ENCODE measurements at places on chromosomes 2 and 18.

- H3K4me1 ChIP-seq: peaks cover 33% of the 10 kb centered on the region
- DNase-seq: peak; percentile 28
- peaks cover 4% of the 10 kb centered on the region for H3K36me3 ChIP-seq
- no peaks in the 10 kb centered on the region for H3K27me3 ChIP-seq
- H3K27ac ChIP-seq: peak overlapping the region; percentile 89
- H3K4me3 ChIP-seq: peak overlapping the region; percentile 74
Measured at GRCh38 chr2:69830045-69830905, 815 bp downstream of the GMCL1 start.

DNA sequence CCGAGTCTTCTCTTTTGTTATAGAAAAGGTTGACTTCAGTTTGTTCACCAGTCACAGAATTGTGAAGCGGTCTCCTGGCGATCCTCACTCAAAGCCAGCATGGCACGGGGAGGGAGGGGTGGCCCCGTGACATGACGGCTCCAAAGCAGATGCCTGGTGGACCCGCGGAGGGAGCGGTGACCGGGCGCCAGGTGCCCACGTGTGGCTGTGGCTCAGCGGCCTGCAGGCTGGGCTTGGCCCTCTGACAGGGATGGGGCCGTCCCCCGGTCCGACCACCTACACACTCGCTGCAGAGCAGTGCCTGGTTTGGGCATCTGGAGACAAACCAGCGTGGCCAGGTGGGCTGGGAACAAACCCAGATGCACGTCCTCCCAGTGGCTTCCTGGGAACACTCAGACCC is 129.1 kb upstream of the SNTG2 start:
- no peaks in the 10 kb centered on the region for H3K27me3 ChIP-seq
- H3K27ac ChIP-seq: no peak overlapping the region
- no peak overlapping the region for H3K4me3 ChIP-seq
- no peaks in the 10 kb centered on the region for H3K4me1 ChIP-seq
- DNase-seq: no peak
- no peaks in the 10 kb centered on the region for H3K36me3 ChIP-seq

DNA sequence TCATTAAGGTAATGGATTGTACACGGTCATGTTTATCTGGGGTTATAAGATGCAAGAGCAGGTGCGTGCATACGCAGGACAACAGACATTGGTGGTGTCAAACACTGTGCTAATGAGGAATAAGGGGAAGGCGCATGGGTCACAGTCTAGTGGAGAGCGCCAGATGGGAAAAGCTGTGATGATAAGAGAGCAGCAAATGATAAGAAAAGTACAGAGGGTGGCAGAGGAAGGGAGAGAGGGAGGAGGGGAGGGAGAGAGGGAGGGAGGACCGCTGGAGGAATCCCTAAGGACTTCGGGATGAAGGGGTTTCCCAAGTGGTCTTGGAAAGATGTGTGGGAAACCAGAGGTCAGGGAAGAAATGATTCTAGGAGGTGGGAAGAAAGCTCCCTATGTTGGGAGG is 2.9 kb downstream of the TNFRSF11A start:
- DNase-seq: no peak
- H3K36me3 ChIP-seq: no peaks in the 10 kb centered on the region
- H3K27me3 ChIP-seq: peaks cover 56% of the 10 kb centered on the region
- H3K4me1 ChIP-seq: peaks cover 43% of the 10 kb centered on the region

- no peak overlapping the region for H3K4me3 ChIP-seq
- DNase-seq: no peak
- no peaks in the 10 kb centered on the region for H3K27me3 ChIP-seq
- H3K4me1 ChIP-seq: no peaks in the 10 kb centered on the region
Measured at GRCh38 chr18:70181015-70181414, 24.5 kb downstream of the RTTN start.

DNA sequence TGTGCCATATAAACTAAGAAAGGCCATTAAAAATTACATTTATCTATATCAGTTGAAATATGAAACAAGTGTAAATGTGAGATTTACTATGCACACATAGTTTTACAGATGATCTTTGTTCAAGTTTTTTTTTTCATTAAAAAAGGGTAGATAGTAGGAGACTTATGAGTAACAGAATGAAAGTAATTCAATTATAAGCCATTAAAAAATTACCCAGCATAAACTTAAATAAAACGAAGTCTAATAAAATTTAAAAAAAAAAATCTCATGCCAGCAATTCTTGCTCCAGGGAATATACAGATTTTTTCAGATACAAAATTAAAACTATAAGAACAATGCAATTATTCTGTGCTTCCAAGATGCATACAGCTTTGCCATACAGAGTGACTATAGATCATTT is 118.3 kb upstream of the RNU4ATAC start:
- no peaks in the 10 kb centered on the region for H3K4me1 ChIP-seq
- H3K27me3 ChIP-seq: no peaks in the 10 kb centered on the region
- peaks cover 37% of the 10 kb centered on the region for H3K36me3 ChIP-seq
- no peak for DNase-seq
- H3K27ac ChIP-seq: no peak overlapping the region

DNA sequence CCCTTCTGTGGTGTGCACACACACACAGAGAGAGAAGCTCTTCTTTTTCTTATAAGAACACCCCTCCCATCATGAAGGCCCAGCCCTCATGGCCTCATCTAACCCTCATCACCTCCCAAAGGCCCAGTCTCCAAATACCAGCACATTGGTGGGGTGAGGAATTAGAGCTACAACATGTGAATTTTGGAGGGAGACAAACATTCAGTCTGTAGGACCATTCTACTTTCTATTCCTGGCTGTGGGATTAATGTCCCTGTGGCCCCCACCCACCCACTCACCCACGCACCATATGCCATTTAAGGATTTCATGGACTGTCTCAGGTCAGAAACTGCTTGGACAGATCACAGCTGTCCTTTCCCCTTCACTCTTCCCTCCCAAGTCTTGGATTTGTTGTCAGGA is 190.2 kb downstream of the GBX2 start:
- no peaks in the 10 kb centered on the region for H3K4me1 ChIP-seq
- no peak for DNase-seq
- no peak overlapping the region for H3K27ac ChIP-seq
- no peak overlapping the region for H3K4me3 ChIP-seq
- no peaks in the 10 kb centered on the region for H3K27me3 ChIP-seq
- no peaks in the 10 kb centered on the region for H3K36me3 ChIP-seq

GRCh38 chr18:57780318-57780705 is 22.8 kb downstream of the ATP8B1 start:
- H3K27ac ChIP-seq: no peak overlapping the region
- no peaks in the 10 kb centered on the region for H3K4me1 ChIP-seq
- H3K4me3 ChIP-seq: no peak overlapping the region
- H3K27me3 ChIP-seq: no peaks in the 10 kb centered on the region
- H3K36me3 ChIP-seq: no peaks in the 10 kb centered on the region

GRCh38 chr2:131029812-131030211 is 63.4 kb downstream of the FAM168B start:
- peaks cover 15% of the 10 kb centered on the region for H3K27me3 ChIP-seq
- no peak overlapping the region for H3K4me3 ChIP-seq
- no peaks in the 10 kb centered on the region for H3K36me3 ChIP-seq
- DNase-seq: no peak

DNA sequence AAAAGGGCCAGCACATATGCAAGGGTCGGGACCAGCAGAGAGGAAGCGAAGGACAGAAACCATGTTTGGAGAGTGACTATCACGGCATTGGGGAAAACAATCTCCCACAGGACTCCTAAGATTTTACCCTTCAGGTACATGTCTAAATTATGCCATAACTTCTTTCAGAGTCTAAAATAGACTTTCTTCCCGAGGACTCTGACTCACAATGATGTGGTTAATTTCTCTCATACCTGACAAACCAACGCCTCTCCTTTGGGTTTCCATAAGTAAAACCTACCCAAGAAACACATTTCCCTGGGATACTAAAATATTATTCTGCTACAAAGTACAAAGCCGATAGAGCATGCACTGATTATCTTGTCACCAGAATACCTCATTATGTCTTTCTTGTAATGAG is 127.8 kb upstream of the NETO1 start:
- no peak overlapping the region for H3K4me3 ChIP-seq
- H3K36me3 ChIP-seq: no peaks in the 10 kb centered on the region
- H3K4me1 ChIP-seq: no peaks in the 10 kb centered on the region
- DNase-seq: no peak

- peaks cover 46% of the 10 kb centered on the region for H3K36me3 ChIP-seq
- H3K4me3 ChIP-seq: no peak overlapping the region
- no peak overlapping the region for H3K27ac ChIP-seq
Measured at GRCh38 chr2:53913721-53914120, 54.0 kb upstream of the GPR75 start.

GRCh38 chr2:36824273-36824672 is 127.8 kb downstream of the VIT start:
- no peak for DNase-seq
- H3K27ac ChIP-seq: no peak overlapping the region
- H3K4me3 ChIP-seq: no peak overlapping the region
- no peaks in the 10 kb centered on the region for H3K27me3 ChIP-seq

DNA sequence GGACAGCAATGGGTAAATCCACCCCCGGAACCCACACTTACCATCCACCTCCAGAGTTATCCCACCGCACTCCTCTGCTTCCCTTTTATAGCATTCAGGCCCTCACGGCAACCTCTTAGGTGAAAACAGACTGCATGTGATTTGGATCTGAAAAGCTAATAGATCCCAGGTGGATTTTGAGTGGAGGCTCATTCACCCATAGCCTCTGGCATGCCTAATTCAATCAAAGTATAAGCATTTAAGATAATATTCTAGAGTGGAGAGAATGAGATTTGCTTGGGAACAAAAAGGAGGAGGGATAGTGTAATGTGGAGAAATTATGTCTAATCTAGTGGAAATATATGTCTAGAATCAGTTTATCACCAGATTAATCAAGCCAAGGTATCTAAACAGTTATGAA is 17.1 kb downstream of the SLC14A1 start:
- H3K36me3 ChIP-seq: no peaks in the 10 kb centered on the region
- DNase-seq: no peak
- H3K4me3 ChIP-seq: no peak overlapping the region
- no peaks in the 10 kb centered on the region for H3K4me1 ChIP-seq
- H3K27me3 ChIP-seq: no peaks in the 10 kb centered on the region
- no peak overlapping the region for H3K27ac ChIP-seq

DNA sequence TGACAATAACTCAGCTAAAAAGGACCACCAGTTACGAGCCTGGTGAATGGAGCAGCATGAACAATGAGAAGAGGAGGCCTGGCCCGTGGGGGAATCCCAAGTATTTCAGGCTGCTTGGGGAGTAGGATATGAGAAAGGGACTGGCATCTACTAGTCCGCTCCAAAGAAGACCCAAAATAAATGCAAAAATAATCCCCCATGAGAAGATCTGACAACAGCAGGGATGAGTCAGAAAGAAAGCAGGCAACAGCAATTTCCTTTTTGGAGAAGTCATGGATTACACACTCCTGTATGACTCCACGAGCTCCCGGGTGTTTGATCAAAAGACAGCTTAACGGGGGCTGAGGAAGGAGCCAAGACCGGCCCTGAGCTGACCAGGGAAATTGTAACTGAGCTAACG is 111.4 kb downstream of the SOX11 start:
- no peak overlapping the region for H3K4me3 ChIP-seq
- no peaks in the 10 kb centered on the region for H3K4me1 ChIP-seq
- no peak overlapping the region for H3K27ac ChIP-seq
- DNase-seq: no peak
- H3K36me3 ChIP-seq: no peaks in the 10 kb centered on the region
- H3K27me3 ChIP-seq: no peaks in the 10 kb centered on the region

GRCh38 chr18:40523287-40523686 is 1431.7 kb upstream of the PIK3C3 start:
- no peak overlapping the region for H3K27ac ChIP-seq
- no peaks in the 10 kb centered on the region for H3K4me1 ChIP-seq
- H3K36me3 ChIP-seq: no peaks in the 10 kb centered on the region
- H3K27me3 ChIP-seq: no peaks in the 10 kb centered on the region
- no peak for DNase-seq

- H3K4me3 ChIP-seq: no peak overlapping the region
- no peak overlapping the region for H3K27ac ChIP-seq
- H3K4me1 ChIP-seq: no peaks in the 10 kb centered on the region
- no peak for DNase-seq
Measured at GRCh38 chr18:9356976-9357375, 22.4 kb downstream of the TWSG1 start.

DNA sequence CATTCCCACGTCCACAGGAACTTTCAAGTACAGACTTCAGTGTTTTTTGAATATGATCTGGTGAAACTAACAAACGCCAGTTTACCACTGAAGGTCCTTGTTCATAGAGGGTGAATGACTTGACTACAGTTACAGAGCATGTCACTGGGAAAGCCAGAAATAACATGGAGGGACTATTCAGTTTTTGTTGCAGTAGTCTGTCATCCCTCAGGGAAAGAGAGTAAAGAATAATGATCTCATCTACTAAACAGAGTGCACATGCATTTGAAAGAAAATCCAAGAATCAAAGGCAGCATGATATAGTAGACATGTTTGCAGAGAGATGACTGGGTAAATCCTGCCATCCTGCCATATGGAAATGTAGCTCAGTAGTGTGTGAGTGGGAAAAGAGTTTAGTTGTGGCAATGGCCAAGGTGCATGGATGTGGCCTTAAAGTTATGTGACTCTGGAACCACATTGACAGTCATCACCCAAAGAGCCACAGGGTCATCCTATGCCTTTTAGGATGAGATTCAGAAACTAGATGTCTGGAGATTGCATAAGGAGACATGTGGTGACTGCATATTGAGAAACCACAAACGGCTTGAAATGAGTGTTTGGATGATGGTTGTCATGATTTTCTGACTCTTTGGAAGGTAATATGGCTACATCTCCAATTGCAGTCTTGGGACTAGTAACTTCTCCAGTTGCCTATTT is 125.3 kb upstream of the ZEB2 start:
- H3K36me3 ChIP-seq: no peaks in the 10 kb centered on the region
- H3K27me3 ChIP-seq: no peaks in the 10 kb centered on the region
- no peak overlapping the region for H3K4me3 ChIP-seq
- H3K4me1 ChIP-seq: no peaks in the 10 kb centered on the region
- no peak overlapping the region for H3K27ac ChIP-seq

- no peak overlapping the region for H3K27ac ChIP-seq
- H3K4me1 ChIP-seq: no peaks in the 10 kb centered on the region
- no peaks in the 10 kb centered on the region for H3K27me3 ChIP-seq
- no peak for DNase-seq
Measured at GRCh38 chr18:74556126-74556525, 21.8 kb downstream of the CNDP1 start.

DNA sequence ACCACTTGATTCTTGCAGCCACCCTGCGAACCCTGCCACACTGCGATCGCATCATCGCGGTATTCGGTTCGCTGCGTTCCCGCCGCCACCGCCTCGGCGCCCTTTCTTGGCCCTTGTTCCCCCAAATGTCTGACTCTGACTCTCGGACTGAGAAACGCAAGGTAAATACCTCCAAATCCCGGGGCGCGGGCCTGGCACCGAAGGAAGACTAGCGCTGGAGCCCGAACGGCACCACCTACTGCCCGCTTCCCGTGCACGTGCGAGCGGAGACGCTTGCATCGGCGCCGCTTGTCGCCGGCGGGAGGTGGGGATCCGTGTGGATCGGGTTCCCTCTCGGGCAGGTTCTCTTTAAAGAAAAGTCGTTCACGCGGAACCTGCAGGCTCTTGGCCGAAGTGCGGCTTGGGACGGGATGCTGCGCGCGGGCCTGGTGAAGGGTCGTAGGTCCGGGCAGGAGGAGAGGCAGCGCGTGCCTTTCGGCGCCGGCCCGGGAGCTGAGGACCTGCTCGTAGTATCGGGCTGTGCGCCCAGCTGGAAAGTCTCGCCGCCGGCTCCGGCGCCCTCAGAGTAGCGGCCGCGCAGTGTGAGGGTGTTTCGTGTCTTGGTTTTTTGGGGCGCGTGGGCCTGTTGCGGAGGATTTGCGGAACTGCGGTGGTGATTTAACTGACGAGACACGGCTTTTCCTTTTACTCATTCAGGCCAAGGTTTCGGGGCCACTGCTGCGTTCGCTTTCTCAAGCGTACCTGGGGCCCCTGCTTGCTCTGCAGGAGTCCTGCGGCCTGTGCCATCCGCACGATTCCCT is 514 bp downstream of the BCL2L11 start:
- H3K4me1 ChIP-seq: peaks cover 65% of the 10 kb centered on the region
- H3K36me3 ChIP-seq: peaks cover 17% of the 10 kb centered on the region
- H3K27me3 ChIP-seq: peaks cover 37% of the 10 kb centered on the region
- peak overlapping the region; percentile 95 for H3K4me3 ChIP-seq
